Stimulated activated CD4-positive, alpha-beta T cell treated with anti-CD3 and anti-CD28 coated beads, TNF-alpha, amount 100 ng/mL, for 48 hours (primary cell): ENCODE measurements at places on chromosomes 4 and X.

- no peak for DNase-seq
Measured at GRCh38 chr4:27836523-27836922, 975.9 kb downstream of the STIM2 start.

DNA sequence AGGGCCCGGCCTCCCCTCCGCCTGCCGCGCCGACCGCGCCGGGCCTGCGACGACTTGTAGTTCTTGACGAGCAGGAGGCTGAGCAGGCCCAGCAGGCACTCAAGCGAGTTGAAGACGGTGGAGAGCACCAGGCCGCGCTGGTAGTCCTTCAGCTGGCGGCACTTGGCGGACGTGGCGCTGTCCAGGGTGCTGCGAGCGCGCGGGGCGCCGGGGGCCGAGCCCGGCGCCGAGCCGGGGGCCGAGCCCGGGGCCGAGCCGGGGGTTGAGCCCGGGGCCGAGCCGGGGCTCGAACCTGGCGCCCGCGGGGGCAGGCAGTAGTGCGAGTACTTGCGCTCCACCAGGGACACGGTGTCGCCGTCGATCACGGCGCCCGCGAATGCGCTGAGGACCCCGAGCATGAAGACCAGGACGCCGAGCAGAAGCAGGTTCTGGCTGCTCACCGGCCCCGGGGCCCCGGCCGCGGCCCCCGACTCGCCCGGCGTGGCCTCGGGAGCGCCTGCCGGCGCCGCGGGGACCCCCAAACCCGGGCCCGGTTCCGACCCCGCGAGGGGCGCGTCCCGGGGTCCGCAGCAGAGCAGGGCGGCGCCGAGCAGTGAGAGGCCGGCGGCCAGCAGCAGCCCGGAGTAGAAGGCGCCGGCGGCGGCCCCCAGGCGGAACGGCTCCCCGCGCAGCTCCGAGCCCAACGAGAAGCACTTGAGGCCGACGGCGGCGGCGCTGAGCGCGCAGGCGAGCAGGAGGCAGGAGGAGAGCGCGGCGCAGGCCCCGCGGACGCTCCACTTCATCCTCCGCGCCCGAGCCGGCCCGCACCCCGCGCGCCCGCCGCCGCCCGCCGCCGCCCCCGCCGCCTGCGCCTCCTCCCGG lies 584 bp downstream of the TMEM271 start:
- DNase-seq: no peak

DNA sequence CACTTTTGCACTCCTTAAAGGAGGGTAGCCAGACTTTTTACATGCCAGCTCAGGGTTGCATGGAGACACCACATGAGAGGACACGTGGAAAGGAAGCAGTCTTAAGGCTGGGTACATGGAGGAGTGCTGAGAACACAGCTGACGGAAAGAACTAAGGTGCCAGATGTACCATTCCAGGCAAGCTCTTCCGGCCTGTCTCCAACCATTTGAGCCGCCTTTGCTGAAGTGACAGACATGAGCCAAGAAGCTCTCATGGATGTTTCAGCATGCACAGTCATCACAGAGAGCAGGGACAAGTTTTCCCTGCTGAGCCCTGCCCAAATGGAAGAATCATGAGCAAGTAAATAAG lies 83.4 kb upstream of the BMP2K start:
- no peak for DNase-seq

DNA sequence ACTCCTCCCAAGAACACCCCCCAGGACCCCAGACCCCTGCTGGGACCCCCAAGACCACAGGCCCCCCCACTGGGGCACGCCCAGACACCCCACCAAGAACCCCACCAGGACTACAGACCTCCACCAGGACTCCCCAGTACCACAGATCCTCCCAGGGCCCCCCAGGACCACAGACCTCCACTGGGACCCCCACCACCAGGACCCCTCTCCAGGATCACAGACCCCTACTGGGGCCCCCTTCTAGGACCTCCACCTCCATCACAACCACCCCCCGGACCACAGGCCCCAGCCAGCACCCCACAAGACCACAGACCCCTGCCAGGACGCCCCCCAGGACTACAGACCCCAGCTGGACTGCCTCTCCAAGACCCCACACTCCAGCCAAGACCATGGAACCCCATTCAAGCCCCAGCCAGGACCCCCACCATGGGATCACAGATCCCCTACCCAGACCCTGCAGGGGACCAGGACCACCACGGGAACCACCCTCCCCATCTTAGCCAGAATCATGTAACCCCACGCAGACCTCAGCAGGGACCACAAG lies 855 bp upstream of the DHRSX start:
- DNase-seq: no peak

GRCh38 chr4:102454981-102455685 lies 46.0 kb upstream of the NFKB1 start:
- no peak for DNase-seq

DNA sequence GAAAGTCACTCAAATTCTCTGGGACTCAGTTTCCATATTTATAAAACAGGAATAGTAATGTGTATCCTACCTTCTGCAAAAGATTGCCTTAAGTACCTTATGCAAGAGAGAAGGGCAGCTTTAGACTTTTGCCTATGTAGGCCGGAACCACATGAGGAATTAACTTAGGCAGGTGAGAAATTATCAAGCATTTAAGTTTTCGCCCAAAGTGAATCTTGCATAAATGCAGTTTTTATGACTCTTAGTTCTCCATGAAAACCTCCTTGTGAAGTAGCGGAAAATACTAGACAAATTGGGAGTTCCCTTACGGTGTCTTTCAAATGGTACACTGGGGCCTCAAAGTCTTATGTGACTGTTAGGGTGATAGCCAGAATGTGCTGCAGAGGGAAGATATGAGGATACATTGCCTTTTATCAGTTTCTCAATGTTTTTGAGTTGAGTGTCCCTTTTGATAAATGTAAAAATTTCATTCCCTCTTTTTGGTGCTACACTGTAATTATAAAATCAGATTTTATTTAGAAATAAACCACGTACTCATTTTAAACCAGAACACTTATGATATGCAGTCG lies 2.6 kb downstream of the SH2D1A start:
- DNase-seq: no peak

- DNase-seq: no peak
Measured at GRCh38 chr4:6200922-6201362, 593 bp upstream of the JAKMIP1 start.

GRCh38 chr4:110305455-110305854 lies 107.0 kb upstream of the ELOVL6 start:
- no peak for DNase-seq

DNA sequence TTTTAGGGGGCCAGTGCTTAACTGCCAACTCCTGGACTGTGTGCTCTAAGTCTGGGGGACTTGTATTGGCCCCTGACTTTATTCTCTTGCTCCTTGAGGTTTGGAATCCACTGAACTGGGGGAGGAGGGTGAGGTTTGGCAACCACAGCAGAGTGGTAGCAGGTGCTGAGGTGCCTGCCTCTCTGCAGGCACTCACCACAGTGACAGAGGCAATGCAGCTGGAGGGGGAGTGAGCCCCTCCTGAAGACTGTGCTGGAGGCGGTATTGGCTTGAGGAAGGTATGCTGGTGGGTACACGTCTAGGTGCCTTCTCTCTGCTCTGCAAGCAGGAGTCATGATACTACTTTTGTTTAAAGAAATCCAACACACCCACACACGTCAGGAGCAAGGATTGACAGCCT lies 24.6 kb downstream of the CFAP299 start:
- no peak for DNase-seq

- no peak for DNase-seq
Measured at GRCh38 chr4:141467225-141467624, 169.2 kb upstream of the IL15 start.

DNA sequence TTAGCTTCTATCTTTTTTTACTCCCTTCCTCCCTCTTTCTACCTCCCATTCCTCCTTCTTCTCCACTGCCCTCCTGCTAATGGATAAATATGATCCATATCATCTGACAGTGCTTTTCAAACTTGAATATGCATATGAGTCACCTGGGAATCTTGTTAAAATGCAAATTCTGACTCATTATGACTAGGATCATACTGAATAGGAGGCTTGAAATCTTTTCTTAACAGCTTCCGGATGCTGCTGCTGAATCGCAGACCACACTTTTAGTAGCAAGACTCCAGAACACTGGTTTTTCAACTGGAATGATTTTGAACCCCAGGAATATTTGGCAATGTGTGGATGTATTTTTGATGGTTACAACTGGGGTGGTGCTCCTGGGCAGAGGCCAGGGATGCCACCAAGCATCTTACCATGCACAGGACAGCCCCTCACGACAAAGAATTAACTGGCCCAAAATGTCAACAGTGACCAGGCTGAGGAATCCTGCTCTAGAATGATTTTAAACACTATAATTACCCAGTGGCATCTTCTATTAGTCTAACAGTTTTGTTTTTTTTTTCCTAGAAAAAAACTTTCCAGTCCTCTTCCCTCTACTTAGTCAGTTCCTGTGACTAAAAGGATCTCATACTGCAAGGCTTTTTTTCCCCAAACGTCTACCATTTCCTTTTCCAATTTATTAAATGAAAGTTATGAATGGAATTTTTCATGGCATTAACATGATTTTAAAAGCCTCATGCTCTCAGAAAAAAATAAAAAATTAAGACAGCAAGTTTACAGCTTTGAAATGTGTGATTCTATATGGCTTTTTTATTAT lies 10.6 kb upstream of the PYURF start:
- no peak for DNase-seq

DNA sequence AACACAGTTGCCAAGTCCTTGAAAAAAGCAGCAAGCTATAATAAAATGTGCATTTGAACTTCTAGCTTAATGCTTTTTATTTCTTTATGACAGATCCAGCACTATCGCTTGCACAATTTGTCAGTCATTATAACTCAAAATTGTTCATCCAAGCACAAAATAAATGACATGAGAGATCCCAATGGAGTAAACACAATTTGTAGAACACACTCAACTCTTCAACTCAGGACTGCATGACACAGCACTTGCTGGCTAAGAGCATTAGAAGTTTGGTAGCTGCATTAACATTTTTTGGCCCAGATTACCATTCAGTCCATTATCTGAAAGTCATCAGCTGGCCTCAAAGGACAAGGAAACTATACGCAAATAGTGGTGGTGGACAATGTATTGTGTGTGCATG lies 530.1 kb downstream of the INPP4B start:
- no peak for DNase-seq

- no peak for DNase-seq
Measured at GRCh38 chr4:6097581-6097980, 79.3 kb upstream of the C4orf50 start.

DNA sequence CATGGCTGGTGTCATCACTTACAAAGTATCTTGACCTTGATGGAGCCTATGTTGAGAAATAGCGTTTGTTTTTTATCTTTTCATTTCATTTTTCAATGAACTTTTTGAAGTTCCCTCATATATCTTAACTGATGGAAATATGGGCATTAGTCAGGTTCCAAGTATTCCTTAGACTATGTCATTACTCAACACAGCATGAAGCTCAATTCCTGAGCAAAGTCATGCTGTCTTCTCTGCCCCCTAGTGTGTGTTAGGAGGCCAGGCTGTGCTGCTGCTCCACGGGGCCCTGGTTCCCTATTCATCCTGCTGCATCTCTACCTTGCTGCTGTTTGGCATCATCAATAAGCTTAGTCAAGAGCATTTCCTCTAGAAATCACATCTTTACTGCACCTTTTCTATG lies 40.9 kb downstream of the GPR143 start:
- DNase-seq: no peak

DNA sequence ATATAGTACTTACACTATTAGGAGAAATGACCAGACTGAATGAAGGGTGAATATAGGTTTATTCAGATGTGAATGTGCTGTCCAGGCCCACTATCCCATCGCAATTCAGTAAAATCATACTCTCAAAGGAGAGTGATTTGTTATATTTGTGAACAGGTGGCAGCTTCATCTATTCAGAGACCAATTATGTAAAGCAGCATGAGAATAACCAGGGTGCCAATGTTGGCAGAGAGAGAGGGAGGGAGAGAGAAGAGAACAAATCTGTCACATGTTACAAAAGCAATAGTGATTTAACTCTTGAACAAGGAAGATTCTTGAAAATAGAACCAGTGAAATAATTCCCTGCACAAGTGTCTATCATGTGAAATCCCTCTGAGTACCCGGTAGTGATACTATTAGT lies 38.9 kb upstream of the TLL1 start:
- DNase-seq: no peak

GRCh38 chr4:10011277-10011676 lies 10.0 kb downstream of the SLC2A9 start:
- DNase-seq: no peak

DNA sequence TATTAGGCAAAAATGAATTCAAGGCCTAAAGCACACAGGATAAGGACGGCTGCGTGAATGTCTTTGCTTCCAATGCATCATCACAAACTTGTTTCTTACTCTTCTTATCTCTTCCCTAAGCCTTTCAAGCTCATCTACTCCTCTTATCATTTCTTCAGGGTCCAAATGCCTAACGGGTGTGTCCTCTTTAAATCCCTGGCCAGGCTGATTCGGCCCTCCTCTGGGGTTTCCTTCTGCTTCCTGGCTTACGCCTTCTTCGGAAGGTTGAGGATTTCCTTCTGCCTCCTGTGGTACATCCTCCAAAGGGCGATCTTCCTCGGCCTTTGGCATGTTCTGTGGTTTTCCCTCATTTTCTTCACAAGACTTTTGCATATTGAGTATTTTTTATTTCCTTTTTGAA lies 1.3 kb downstream of the TCEAL8 start:
- DNase-seq: no peak

GRCh38 chr4:113905301-113905700 lies 74.1 kb downstream of the ARSJ start:
- no peak for DNase-seq

DNA sequence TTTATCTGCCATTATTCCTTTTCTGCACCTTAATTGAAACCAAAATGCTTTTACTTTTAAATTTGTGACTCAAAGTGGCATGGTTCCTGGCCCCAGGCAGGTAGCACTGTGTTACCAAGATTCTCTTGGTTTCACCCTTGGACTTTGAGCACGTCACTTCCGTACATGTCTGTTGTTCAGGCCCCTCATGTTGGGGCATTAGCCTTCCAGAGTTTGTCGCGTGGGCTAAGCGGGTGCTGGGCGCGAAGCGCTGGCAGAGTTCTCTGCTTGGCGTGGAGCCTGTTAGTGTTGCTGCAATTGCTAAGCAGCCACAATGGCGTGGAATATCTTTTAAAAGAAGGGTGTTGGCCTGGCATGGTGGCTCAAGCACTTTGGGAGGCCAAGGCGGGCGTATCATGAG lies 14.0 kb upstream of the TADA2B start:
- DNase-seq: no peak

DNA sequence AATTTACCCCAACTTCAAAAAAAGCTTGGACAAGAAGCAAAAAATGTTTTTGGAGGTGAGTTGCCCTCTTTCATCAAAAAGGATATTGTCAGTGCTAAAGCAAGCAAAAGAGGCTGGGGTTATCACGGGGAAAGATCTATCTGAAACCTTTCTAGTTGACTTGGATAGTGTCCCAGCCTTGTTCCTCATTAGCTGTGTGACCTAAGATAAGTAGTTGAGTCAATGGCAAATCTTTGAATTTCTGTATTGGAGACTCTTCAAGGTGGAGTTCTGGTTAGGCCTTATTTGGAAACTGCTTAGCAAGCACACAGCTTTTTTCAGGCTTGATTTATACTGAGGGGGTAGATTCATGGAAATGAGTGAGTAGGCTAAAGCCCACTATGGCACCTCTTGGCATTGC lies 271.6 kb downstream of the GRIA3 start:
- no peak for DNase-seq

GRCh38 chr4:142104041-142104440 lies 467.7 kb downstream of the IL15 start:
- no peak for DNase-seq

GRCh38 chr4:143616771-143617170 lies 83.7 kb downstream of the FREM3 start:
- DNase-seq: peak; percentile 0
